Posterior vena cava (tissue), 2 donors: ENCODE measurements at places on chromosomes 4 and X.

DNA sequence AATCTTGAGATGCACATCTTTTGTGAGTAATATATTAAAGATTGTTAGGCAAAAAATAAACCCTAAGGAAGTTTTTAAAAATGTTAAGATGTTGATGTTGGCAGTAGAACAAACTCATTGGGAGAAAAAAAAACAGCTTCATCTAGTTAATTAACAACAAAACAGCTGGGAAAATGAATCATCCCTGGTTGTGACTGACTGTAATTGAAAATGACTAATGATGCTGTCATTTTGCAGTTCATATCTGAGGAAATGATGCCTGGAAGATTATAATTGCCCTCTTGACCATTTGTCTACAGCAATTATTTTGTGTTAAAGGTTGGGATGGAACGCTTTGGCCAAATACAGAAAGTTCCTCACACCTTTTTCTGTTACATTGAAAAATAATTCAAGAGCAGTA is 760.4 kb upstream of the FTHL17 start:
- DNase-seq, result no peak

GRCh38 chr4:19358015-19358414 is 893.7 kb upstream of the SLIT2 start:
- no peak for DNase-seq

DNA sequence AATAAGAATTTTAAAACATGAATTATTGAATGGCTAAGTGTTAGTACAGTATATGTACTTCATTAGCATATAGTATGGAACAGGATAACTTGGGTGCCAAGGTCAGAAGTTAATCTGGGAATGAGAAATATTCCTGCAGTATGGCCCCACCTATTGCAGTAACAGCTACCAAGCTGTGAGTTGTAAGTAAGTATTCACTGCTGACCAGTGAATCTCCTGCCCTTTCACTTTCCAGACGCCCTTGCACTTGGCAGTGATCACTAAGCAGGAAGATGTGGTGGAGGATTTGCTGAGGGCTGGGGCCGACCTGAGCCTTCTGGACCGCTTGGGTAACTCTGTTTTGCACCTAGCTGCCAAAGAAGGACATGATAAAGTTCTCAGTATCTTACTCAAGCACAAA is 105.1 kb downstream of the NFKB1 start:
- no peak for DNase-seq

- DNase-seq, result no peak
Measured at GRCh38 chr4:83150653-83151330, 36.3 kb upstream of the PLAC8 start.

DNA sequence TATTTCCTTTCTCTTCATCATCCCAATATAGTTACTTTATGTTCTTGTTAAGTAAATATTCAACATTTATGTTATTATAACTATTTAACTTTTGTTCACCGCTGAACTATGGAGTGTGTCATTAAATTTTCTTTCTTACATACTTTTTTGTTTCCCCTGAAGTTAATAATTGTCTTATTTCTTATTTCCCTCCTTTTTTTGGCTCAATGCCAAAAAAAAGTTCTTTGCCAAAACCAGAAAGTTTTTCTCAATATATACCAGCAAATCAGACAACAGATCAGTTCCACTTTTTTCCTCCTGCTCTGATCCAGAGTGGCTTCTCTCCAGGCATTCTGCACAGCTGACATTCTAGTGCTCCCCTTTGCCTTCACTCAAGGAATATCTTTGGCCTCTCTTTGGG is 187.0 kb upstream of the PPARGC1A start:
- DNase-seq, result no peak

GRCh38 chr4:142559986-142560385 is 286.1 kb downstream of the INPP4B start:
- no peak for DNase-seq

- no peak for DNase-seq
Measured at GRCh38 chrX:19840899-19841648, 46.3 kb downstream of the SH3KBP1 start.

GRCh38 chr4:127558088-127558487 is 74.7 kb upstream of the INTU start:
- DNase-seq, result no peak

- DNase-seq, result no peak
Measured at GRCh38 chr4:153497091-153497531, 31.0 kb downstream of the TMEM131L start.

- DNase-seq, result no peak
Measured at GRCh38 chrX:19443869-19444526, 71.3 kb downstream of the MAP3K15 start.

GRCh38 chr4:121764303-121764701 is 662 bp downstream of the SMIM43 start:
- no peak for DNase-seq

DNA sequence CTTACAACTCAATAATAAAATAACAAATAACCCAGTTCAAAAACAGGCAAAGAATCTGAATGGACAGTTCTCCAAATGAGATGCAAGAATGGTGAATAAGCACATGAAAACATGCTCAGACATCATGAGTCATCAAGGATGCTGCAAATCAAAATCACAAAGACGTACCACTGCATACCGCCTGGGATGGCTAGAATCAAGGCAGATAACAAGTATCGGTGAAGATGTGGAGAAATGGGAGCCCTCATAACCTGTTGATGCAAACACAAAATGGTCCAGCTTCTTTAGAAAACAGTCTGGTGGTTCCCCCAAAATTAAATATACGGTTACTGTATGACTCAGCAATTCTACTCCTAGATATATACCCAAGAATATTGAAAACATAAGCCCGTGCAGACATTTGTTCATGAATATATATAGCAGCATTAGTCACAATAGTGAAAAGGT is 32.5 kb downstream of the AKAP4 start:
- DNase-seq, result no peak

GRCh38 chr4:105598787-105599186 is 46.4 kb downstream of the ARHGEF38 start:
- DNase-seq, result no peak

DNA sequence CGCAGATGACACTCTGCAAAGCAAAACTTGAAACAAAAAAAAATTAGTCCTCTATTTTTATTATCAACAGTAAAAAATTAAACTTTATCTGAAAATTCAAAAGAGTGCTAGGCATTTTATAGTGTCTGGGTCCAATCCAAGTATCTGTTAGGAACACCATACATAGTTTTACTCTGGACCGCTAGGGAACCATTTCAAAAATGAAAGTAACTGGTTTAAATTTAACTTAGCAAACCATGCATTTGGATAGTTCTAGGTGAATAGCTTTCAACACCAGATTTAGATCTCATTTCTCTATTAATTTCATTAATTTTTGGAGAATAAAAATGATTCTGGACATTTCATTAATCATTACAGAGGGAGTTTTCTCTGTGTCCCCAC is 1.2 kb downstream of the KLKB1 start:
- DNase-seq, result no peak
